ENCODE measurements at places on chromosomes 5 and 9.

GRCh38 chr5:166165596-166165995 lies 2125.8 kb upstream of the WWC1 start:
- no peak for DNase-seq

DNA sequence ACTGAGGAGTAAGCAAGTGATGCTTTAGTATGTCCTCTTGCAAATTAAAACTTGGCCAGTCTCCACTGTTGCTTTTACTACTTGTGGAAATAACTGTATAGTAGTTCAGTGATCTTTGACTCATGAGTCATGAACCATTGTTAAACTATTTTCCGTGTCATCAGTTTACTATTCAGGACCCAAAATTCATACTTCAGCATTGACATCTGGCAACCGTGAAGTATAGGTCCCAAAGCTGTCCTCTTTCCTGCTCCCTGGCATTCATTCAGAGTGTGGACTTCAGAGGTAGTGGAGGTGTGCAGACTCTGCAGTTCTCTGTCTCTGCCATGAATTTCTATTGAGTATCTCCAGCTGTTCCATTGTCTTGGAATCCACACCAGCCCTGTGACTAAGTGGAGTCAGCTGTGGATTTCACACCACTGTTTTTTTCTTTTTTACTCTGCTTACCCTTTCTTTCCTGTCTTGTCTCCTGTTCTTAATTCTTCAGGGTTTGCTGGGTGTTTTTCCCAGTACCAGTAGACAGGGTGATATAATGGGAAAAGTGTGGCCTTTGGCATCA lies 7.5 kb downstream of the TDRD7 start:
- no peak for DNase-seq

GRCh38 chr9:3401221-3401954 lies 124.4 kb downstream of the RFX3 start:
- DNase-seq, result no peak

DNA sequence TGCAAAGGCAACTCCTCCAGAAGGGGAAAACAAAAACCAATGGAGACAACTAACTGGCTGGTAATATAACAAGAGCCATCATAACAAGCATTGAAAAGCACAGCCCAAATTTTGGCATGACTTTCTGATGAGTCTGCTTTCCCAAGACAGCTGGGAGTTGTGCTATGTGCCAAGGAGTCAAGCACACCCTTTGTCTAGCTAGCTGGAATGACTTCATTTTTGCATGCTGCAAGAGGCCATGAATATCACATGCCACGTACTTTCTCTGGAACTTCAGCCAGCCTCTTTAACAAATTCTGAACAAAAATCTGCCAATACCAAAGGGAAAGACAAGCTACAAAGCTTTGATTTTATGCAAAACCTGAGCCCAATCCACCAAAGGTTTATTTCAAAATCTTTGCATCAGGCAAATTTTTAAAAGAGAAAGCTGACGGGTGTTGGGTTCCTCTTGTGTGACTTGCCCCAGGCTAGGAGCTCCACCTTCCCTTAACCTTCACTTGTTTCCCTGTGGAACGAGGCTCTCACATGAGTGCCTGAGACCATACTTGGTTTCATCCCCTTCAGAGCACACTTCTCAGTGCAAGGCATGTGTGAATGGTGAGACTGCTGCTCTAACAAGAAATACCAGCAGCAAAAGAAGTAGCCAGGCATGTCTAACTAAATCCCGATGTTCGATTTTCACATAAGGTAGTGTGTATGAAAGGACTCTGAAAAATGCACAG lies 47.3 kb downstream of the S1PR3 start:
- DNase-seq, result no peak

- DNase-seq, result no peak
Measured at GRCh38 chr5:6359555-6360322, 18.6 kb downstream of the MED10 start.

GRCh38 chr5:160516696-160517530 lies 95.3 kb downstream of the PTTG1 start:
- DNase-seq, result no peak

- no peak for DNase-seq
Measured at GRCh38 chr9:63728287-63728686, 1556.7 kb downstream of the FOXD4L5 start.

- no peak for DNase-seq
Measured at GRCh38 chr9:116002624-116003023, 151.0 kb upstream of the PAPPA start.

DNA sequence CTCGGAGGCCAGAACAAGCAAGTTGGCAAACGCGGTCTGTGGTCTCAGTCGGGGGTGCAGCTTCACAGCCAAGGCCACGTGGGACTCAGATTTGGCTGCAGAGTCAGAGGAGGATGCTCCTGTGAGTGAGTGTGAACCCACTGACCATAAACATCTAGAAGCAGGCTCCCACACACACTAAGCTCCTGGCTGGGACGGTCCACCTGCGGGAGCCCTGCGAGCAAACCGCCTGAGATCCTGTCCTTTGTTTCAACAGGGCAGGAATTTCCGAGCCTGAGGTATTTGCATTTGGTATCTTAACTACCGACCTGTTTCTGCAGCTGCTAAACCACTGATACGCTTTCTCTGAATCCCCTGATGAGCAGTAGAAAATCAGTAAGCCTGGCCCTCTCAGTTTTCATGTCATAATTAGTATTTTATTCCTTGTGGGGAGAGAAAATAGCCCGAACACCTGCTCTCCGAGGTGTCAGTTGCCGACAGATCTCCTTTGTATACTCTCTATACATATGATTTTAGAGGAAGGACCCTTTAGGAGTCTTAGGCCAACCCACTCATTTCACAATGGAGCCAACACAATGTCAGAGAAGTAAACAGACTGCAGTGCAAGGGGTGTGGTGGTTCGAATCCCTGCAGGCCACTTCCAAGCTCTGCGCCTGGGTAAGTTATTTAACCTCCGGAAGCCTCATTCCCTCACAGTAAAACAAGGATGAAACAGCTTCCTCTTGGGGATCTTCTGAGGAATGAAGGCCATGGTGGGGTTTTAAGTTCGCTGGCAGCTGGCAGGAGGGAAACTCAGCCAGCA lies 40.9 kb upstream of the PWWP2A start:
- no peak for DNase-seq

- no peak for DNase-seq
Measured at GRCh38 chr9:6834306-6834705, 76.5 kb downstream of the KDM4C start.

GRCh38 chr5:6347165-6347564 lies 31.2 kb downstream of the MED10 start:
- DNase-seq, result no peak

DNA sequence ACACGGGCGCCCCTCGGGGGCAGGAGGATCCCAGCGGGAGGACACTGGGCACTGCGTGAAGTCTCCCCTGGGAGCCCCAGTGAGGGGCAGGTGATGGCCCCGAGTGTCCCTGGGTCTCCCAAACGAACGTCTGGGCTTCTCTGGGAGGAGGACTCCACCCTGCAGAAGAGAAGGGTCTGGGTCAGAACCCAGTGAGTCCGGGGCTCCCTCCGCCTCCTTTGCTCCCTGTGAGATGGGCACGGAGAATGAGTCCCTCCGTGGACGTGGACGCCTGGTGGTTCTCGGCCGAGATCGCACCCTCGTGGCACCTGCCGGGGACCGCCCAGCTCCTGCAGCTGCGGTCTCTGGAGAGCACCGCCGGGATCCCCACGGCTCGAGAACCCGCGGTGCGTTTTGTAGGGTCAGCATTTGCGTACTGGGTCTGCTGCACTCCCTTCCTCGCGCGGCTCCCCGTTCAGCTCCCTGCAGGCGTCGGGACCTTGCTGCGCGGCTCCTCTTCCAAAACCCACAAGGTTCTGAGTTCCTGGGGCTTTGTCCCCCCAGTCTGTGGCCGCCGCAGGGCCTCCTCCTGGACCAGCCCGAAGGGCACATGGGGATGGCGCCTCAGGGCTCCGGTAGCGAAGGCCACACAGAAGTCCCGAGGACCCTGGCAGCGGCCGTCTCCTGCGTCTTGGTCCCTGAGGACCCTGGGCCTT lies 10.2 kb upstream of the CEP72 start:
- no peak for DNase-seq

- no peak for DNase-seq
Measured at GRCh38 chr9:133707065-133707762, 30.9 kb downstream of the SARDH start.
